Chondrocyte (in vitro differentiated cells): ENCODE measurements at places on chromosomes 7 and 10.
A peak's percentile ranks its signal among the peaks of the same experiment; 100 is the strongest.

DNA sequence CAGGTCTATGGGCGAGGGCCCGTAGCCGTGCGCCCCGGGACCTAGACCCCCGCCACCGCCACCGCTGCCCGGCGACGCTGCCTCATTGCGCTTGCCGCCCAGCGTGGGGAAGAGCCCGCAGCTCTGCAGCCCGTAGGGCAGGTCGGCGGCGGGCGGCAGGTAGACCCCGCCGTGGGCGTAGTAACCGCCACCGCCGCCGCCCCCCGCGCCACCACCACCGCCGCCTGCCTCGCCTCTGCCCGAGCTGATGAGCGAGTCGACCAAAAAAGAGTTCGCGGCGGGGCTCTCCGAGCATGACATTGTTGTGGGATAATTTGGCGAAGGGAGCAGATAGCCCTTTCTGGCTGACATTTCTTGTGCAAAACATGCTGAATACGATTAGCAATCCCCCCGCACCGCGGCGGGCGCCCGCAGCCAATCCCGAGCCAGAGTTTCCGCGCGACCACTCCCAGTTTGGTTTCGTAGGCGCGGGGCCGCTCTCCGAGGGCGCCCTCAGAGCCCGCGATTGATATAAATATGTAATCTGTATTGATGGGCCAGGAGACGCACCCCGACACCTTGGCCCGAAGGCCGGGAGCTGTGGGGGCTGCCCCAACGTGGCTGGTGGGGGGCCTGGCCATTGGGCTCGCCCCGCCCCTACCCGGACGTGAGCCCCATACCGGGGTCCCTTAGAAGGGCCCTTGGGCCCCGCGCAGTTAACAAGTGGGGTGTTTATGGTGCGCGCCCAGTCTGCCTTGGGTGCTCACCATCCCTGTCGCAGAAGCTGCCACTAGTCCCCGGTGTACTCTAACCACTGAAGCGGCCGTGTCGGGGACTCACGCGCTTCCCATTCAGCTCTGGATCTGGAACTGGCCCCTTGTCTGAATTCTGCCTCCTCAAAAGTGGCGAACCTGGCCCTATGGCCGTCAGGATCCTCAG, at the start of gene HOXA10:
Gene HOXA10 (minus strand): TSS at position 365 of the 918 bp plus-strand sequence. CDS start 14 bp downstream, at position 351.
- peak; percentile 57 for DNase-seq

DNA sequence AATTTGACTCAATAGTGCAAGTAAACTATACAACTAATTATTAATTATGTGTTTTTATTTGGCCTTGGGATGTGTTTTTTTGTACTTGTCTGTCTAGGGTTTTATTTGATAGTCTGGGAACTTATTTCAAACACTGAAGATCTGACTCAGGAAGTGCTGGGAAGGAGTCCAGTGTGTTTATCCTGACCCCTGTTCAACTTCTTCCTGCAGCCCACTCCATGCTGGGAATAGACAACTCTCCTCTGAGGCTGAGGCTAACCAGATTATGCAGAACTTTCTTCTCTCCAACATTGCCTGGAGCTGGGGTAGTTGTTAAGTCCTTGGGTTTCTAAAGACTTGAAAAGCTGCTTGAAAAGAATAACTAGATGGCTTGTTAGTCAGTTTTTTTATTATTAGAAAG, 6.9 kb downstream of the CISD1 start:
- DNase-seq, result no peak

- no peak for DNase-seq
Observed at GRCh38 chr7:65448816-65449504, 75.3 kb downstream of the ZNF92 start.

GRCh38 chr10:27490807-27491206, 13.3 kb upstream of the RAB18 start:
- DNase-seq, result no peak

GRCh38 chr7:131354390-131354789, 26.7 kb downstream of the MKLN1 start:
- DNase-seq, result no peak

GRCh38 chr10:30215623-30216022, 133.5 kb downstream of the MTPAP start:
- DNase-seq, result no peak

DNA sequence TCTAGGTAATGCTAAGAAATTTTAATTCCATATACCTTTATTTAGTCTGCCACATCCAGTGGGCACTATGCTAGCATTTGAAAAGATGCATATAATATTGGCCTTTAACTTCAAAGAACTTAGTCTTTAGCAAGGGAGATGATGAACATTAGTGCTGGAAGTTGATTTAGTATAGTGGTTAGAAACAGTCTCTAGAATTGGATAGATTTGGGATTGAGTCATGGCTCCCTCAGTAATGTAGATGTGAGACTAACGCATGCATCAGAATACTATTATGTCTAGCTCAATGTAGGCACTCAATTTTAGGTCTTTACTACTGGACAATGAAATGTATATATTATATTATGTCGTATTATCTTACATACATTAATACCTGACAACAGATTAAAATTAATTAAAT, 5.8 kb downstream of the DKK1 start:
- no peak for DNase-seq

DNA sequence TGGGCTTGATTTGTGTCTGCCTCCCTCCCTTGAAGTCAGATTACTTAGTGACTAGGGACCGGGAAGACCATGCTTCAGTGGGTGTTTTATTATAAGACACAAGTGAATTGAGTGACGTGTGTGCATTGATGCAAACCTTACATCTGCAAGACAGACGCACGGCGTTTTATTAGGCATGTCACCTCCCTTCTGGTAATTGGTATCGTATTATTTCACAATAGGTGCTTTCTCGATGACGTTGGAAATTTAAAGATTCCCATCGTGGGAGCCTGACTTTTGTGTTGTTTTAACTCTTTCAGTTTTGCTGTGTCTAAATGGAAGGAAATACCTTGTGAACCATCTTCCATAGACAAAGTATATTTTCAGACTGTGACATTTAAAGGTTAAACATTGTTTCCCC, 132.6 kb downstream of the INSYN2A start:
- DNase-seq, result no peak

DNA sequence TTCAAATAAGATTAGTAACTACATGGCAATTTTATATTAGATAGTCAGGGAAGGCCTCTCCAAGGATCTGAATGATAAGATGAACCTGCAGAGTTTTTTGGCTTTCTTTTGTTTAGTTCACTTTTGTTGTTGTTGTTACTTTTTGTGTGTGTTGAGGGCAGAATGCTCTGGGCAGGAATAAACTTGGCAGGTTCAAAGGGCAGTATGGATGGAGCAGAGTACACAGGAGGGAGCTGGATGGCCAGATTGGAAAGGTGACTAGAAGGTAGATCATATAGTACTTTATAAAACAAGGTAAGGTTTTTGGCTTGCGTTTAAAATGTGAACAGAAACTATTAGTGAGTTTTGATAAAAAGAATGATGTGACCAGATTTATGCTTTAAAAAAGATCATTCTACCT, 17.9 kb downstream of the CROT start:
- no peak for DNase-seq

GRCh38 chr7:87127019-87127418, 25.2 kb upstream of the DMTF1 start:
- DNase-seq, result no peak
